GDM1 (cell line): ENCODE measurements at places on chromosomes 7 and 10.

DNA sequence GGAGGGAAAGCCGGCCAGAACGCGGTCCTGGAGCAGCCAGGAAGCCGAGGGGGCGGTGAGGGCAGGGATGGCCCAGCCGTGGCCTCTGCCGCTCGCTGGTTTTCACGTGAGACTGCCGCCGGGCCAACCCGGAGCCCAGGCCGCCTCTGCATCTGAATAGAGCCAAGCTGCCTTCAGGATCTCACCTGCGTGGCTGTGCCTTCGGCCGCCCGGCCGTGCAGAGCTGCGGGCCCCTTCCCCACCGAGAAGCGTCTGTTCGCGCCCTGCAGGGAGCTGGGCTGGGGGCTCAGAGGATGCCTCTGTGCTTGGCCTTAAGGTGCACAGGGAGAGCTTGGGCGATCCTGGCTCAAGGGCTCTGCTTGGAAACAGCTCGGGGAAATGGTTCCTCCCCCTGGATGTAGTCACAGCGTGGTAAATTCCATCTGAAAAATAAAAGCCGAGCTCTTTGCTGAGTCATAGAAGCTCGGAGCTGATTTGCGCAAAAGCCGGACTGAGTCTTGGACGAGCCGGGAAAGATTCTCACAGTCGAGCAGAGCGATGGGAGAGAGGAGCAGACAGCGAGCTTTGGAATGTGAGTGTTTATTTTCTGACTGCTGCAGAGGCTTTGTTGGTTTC lies at the start of gene JAKMIP3:
Gene JAKMIP3, plus strand, starts transcription at position 456 of the 615 bp plus-strand sequence. CDS start 38,863 bp downstream, outside the sequence.
- no peak for DNase-seq

GRCh38 chr7:65923316-65923715 lies 50.4 kb downstream of the VKORC1L1 start:
- DNase-seq: no peak

DNA sequence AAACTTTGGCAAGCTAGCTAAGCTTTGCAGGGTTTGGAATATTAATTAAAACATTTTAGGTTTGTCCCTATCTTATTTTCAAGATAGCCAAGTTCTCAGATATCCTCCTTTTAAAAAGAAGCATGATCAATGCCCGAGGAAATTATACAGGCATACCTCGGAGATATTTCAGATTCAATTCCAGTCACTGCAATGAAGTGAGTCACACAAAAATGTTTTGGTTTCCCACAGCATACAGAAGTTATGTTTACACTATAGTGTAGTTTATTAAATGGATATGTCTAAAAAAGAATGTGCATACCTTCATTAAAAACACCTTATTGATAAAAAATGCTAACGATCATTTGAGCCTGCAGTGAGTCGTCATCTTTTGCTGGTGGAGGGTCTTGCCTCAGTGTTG lies 382.9 kb upstream of the NPVF start:
- no peak for DNase-seq

DNA sequence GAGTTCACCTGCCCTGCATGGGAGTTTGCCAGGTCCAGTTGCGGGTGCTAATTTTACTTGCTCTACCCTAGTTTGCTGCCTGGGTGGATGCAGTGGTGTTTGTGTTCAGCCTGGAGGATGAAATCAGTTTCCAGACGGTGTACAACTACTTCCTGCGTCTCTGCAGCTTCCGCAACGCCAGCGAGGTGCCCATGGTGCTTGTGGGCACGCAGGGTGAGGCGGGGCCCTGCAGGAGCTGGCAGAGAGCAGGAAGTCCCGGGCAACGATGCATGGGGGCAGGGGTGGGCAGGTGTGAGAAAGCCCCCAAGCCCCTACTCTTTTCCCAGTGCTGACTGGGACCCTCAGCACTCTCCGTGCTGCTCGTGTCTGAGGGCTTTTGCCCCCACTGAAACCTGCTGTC lies 31.3 kb downstream of the AGAP3 start:
- DNase-seq: no peak

GRCh38 chr10:72334196-72334824 lies 20.4 kb downstream of the DNAJB12 start:
- no peak for DNase-seq

DNA sequence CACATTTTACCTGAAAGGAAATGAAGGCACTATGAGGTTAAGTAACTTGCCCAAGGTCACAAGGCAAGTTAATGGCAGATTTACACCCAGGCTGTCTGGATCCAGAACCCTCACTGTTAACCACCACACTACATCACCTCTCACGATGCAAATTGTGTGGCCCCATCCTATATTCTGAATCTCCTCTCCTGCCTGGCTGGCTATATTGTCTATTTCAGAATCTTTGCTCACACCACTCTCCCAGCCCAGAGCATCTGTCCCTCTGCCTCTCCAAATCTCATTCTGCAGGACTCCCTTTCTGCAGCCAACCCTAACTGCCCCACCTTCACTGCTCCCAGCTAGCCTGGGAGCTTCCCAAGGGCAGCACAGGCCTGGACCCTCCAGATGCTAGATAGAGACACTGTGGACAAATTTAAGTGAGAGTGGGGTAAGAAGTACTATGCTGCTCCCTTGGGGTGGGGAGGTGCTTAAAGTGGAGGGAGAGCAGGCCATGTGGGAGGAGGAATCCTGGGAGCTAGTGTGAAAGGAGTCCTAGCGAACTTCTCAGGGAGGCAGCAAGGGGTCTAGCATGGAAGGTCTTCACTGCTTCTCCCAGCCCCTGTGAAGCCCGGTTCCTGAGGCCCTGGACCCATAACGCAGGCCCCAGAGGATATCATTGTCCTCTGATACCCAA lies 786 bp downstream of the CUEDC2 start:
- no peak for DNase-seq

GRCh38 chr7:742791-743190 lies 15.7 kb upstream of the PRKAR1B start:
- DNase-seq: no peak

- DNase-seq: no peak
Measured at GRCh38 chr10:49571388-49571787, 32.5 kb upstream of the ERCC6 start.

DNA sequence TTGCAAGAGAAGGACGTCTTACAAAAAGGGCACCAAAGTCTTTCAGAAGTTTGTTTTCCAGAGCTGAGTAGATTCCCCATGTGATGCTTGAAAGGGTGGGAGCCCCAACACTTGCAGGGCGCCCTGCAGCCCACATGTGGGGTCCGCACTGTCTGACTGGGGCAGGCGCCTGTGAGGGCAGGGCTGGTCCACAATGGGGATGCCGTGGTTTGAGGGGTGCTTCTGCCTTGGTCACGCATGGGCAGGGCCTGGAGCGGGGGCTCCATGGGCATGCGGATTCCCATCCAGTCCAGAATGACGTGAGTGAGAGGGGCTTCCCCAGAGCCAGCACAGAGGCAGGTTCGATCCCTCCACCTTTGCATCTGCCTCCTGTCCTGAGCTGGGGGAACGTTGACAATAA lies 101.5 kb upstream of the SHH start:
- no peak for DNase-seq

DNA sequence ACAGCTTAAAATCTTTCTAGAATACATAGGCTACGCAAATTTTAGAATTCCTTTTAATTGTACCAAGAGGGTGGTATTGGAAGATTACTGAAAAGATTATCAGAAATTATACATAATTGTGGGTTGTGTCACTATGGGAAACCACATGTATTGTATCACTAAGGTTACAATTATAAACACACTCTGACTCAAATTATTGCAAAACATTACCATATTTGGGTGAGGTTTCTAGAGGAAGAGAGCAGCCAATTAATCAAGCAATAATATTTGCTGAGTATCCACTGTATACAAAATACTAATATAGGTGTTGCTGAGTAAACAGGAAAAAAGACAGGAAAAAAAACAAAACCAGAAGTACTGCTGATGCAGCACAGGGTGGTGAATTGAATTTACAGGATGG lies 3.1 kb upstream of the CAPZA2 start:
- DNase-seq: no peak

DNA sequence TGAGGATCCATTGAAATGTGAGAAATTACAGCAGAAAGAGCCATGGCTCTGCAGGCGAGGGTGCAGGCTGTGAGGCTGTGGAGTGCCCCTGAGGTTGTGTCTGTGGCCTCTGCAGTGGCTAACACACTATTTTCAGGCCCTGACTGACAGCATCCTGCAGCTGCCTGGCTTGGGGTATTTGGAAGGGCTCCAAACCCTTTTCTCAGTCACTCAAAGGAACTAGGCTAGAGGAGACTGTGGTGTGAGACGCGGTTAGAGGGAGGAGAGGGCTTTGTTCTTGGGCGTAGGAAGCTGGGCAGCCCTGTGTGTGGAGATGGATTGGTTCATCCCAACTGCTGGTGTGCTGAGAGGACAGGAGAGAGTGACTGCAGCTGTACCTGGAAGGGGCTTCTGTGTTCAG lies 134.9 kb downstream of the RAMP3 start:
- DNase-seq: peak; percentile 1

DNA sequence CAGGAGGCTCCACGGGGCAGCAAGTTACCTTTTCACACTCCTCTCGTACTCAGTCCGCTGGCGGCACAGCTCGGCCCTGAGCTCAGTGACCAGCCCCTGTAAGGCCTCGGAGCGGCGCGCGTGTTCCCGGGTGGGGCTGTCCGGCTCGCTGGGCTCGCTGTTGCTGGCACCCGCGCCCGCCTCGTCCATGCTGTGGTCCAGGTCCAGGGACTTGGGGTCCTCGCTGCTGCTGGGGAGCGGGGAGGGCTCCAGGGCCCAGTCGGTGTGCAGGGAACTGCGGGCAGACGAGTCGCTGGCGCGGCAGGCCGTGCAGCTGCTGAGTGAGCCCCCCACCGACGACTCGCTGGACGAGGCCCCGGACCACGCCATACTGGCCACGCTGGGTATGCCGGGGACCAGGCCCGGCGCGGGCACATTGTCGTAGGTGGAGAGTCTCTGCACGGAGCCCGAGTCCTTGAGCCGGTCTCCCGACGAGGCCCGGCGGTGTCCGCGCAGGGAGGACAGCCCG lies 143.8 kb downstream of the MAPK8 start:
- no peak for DNase-seq

- DNase-seq: no peak
Measured at GRCh38 chr10:126867567-126868365, 37.5 kb upstream of the DOCK1 start.

- DNase-seq: no peak
Measured at GRCh38 chr10:12716042-12716441, 285.5 kb downstream of the CCDC3 start.

GRCh38 chr10:119538632-119539358 lies 3.7 kb downstream of the RGS10 start:
- peak; percentile 7 for DNase-seq

- no peak for DNase-seq
Measured at GRCh38 chr10:121457729-121458128, 140.5 kb downstream of the FGFR2 start.

- DNase-seq: no peak
Measured at GRCh38 chr10:4018054-4018511, 233.1 kb upstream of the KLF6 start.

- DNase-seq: no peak
Measured at GRCh38 chr10:114195079-114195478, 15.9 kb downstream of the TDRD1 start.

DNA sequence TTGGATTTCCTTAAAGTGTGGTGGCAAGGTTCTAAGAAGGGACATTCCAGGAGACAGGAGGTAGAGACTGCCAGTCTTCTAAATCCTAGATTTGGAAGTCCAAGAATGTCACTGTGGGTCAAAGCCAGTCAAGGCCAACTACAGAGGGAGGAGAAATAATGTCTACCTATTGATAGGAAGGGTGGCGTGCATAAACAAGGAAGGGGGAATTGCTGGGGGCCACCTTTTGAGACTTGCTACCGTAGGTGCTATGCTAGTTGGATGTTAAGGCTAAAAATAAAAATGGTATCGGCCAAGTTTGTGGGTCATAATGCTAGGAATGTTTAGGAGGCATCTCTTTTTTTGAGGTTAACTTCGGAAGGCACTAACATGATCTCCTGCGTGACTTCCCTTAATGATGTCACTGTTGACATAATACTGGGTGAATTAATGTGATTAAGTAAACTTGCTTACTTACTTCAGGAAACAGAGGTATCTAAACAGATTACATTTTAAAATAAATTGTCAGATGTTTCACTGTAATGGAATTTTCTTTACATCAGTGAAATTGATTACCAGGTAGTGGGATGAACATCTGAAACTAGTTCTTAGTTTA lies 4.8 kb downstream of the BTRC start:
- DNase-seq: no peak

GRCh38 chr7:140217750-140218501 lies 41.1 kb upstream of the KDM7A start:
- DNase-seq: no peak

DNA sequence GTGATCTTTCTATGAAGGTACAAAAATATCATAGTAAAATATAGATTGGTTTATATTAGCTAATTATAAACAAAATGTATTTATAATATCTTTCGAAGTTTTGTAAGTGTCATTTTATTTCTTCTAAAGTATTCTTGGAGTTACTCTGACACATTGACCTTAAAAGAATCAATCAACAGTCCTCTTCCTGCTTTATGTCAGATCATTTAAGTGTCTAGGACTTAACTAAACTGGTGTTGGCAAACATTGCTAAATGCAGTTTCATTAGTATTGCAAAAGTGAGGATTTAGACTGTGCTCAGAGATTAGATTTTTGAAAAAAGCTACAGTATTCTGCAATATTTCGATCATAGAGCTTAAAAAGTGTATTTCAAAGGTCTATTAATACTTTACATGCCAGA lies 10.3 kb downstream of the GLCCI1 start:
- DNase-seq: no peak

- peak; percentile 26 for DNase-seq
Measured at GRCh38 chr7:108146070-108146842, 16.1 kb upstream of the LAMB4 start.

DNA sequence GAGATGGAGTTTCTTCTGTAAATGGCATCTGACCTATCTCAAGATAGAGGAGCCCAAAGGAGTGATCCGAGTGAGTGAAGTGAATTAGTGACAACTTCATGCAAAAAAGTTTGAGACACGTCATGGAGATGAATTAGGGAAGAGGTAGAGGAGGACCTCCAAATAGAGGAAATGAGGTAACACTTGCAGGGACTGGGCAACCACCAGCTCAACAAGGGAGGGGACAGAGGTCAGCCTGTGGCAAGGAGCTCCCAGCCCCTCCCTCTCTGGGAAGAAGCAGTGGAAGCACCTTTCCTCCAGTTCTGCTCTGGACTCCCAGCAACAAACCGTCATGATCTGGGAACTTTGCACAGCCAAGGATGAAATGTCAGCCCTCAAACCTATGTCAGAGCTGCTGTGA lies 83.5 kb upstream of the IKZF1 start:
- DNase-seq: no peak

- no peak for DNase-seq
Measured at GRCh38 chr7:94367949-94368348, 26.7 kb upstream of the COL1A2 start.

GRCh38 chr10:118966076-118966849 lies 63.3 kb upstream of the NANOS1 start:
- DNase-seq: no peak

- peak; percentile 82 for DNase-seq
Measured at GRCh38 chr7:4744391-4745264, 30.8 kb upstream of the AP5Z1 start.
